IgD-negative memory B cell (primary cell): ENCODE measurements at places on chromosomes 7 and 10. TPM values are rescaled to one million over a fixed set of nuclear protein-coding genes. Genes with fewer than 3 reads are reported as not detected.

Gene CDC14C
- not detected for polyA plus RNA-seq

Gene PRF1
- polyA plus RNA-seq, result 24.3 TPM

Gene MKRN1
- polyA plus RNA-seq, result 124 TPM

Gene GRM3
- polyA plus RNA-seq, result not detected

Gene VSIR
- polyA plus RNA-seq, result 73.6 TPM

Gene CCL24
- not detected for polyA plus RNA-seq

Gene KCND2
- polyA plus RNA-seq, result not detected

Gene COL17A1
- polyA plus RNA-seq, result not detected

Gene TMEM139
- polyA plus RNA-seq, result not detected

Gene ANKRD30A
- polyA plus RNA-seq, result not detected

Gene H2BK1
- polyA plus RNA-seq, result not detected

Gene DNAJC12
- not detected for polyA plus RNA-seq

Gene OR6V1
- not detected for polyA plus RNA-seq

Gene GALNT17
- not detected for polyA plus RNA-seq

Gene BNIP3
- 8.7 TPM for polyA plus RNA-seq

Gene SGCE
- 9.0 TPM for polyA plus RNA-seq

Gene PNLIPRP3
- polyA plus RNA-seq, result not detected

Gene ZNF117
- 2.4 TPM for polyA plus RNA-seq

Gene CASP7
- polyA plus RNA-seq, result 13.4 TPM

Gene PIK3CG
- polyA plus RNA-seq, result 27.7 TPM

Gene FBXO24
- 0.36 TPM for polyA plus RNA-seq

Gene ARHGAP19
- 7.3 TPM for polyA plus RNA-seq

Gene CCDC172
- polyA plus RNA-seq, result not detected

Gene LEP
- polyA plus RNA-seq, result not detected

Gene AEBP1
- polyA plus RNA-seq, result 3.7 TPM

Gene IL6
- 3.8 TPM for polyA plus RNA-seq

Gene ASZ1
- not detected for polyA plus RNA-seq

Gene AGBL3
- polyA plus RNA-seq, result 1.3 TPM

Gene CALCR
- polyA plus RNA-seq, result not detected

Gene SAMD9L
- polyA plus RNA-seq, result 57.3 TPM
